ENCODE measurements at places on chromosomes 2 and 18. TPM values are rescaled to one million over a fixed set of nuclear protein-coding genes. Genes with fewer than 3 reads are reported as not detected.

Gene DTNB
- polyA plus RNA-seq = 27.8 TPM

Gene SMYD1
- polyA plus RNA-seq = not detected

Gene SCN9A
- polyA plus RNA-seq = 3.3 TPM

Gene PHOSPHO2
- 2.4 TPM for polyA plus RNA-seq

Gene NRBP1
- polyA plus RNA-seq = 32.5 TPM

Gene HOXD4
- 1.8 TPM for polyA plus RNA-seq

Gene HNMT
- 32.7 TPM for polyA plus RNA-seq

Gene CROCC2
- polyA plus RNA-seq = 0.05 TPM

Gene PLEKHA3
- 1.2 TPM for polyA plus RNA-seq

Gene CDH2
- polyA plus RNA-seq = 2.9 TPM

Gene STPG4
- not detected for polyA plus RNA-seq

Gene GLI2
- polyA plus RNA-seq = 0.14 TPM

Gene TDRD15
- polyA plus RNA-seq = not detected

Gene IL18R1
- 0.68 TPM for polyA plus RNA-seq

Gene IMP4
- 83.6 TPM for polyA plus RNA-seq

Gene C1QL2
- 0.15 TPM for polyA plus RNA-seq

Gene ERLEC1
- polyA plus RNA-seq = 45.9 TPM

Gene LRRTM4
- 1.3 TPM for polyA plus RNA-seq

Gene LRRC30
- polyA plus RNA-seq = not detected

Gene TTC21B
- polyA plus RNA-seq = 5.6 TPM

Gene CABYR
- 0.33 TPM for polyA plus RNA-seq

Gene MEP1B
- polyA plus RNA-seq = not detected

Gene KYNU
- 0.23 TPM for polyA plus RNA-seq
